ENCODE measurements at places on chromosomes 2 and 18. TPM values are rescaled to one million over a fixed set of nuclear protein-coding genes. Genes with fewer than 3 reads are reported as not detected.

DNA sequence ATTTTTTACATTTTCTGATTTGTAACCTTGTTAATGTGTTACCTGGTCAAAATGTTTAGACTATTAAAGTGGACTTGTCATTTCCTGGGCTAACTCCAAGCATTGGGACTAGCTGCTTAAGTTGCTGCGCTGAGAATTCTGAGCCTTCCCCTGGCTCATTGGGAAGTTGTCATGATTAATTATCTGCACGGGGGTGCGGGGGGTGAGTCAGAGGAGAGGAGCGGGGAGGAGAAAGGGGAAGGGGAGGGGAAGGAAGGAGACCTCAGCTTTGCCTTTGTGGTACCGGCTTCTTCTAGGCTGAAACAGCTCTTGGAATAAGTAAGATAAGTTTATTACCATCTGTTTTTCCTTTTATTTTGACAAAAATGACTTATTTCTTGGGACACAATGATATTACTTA lies 52.9 kb upstream of the APCDD1 start:
- no peak for DNase-seq

- DNase-seq: no peak
These were observed 251.8 kb upstream of the SMIM21 start for GRCh38 chr18:75679331-75679730.

DNA sequence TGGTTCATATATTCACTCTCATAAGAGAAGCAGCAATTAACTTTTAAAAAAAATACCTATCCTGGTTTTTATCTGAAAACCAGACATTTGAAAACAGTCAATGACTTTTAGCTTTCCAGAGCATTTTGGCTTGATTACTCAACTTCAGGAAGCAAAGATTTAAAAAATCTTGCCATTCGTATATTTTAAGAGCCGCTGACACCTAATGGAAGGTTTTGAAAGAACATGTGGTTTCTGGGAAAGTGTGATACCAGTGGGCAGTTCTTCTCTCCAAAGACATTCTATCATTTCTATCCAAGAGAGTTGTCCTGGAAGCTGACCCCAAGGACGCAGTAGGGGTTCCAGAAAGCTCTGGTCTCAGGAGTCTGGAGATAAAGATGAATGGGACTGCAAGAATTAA lies 234.7 kb downstream of the TTC32 start:
- no peak for DNase-seq

- no peak for DNase-seq
These were observed 112.2 kb upstream of the EPAS1 start for GRCh38 chr2:46184794-46185583.

DNA sequence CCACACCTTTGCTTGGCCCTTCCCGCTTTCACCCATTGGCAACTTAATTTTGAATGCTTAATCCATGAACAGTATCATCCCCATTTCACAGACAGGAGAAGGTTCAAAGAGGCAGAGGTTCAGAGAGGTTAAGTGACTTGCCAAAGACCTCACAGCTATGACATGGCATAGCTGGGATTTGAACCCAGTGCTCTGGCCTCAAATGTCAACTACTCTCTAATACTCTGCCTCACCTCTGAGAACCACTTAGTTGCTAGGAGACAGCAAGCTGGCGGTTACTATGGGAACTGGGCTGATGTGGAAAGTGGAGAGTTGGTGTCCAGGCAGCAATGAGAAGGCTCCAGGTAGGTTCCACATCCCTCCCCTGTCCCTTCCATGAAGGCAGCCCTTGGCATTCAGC lies 15.8 kb upstream of the PRSS56 start:
- DNase-seq: no peak

GRCh38 chr2:197281421-197281820 lies 29.2 kb downstream of the ANKRD44 start:
- DNase-seq: no peak

DNA sequence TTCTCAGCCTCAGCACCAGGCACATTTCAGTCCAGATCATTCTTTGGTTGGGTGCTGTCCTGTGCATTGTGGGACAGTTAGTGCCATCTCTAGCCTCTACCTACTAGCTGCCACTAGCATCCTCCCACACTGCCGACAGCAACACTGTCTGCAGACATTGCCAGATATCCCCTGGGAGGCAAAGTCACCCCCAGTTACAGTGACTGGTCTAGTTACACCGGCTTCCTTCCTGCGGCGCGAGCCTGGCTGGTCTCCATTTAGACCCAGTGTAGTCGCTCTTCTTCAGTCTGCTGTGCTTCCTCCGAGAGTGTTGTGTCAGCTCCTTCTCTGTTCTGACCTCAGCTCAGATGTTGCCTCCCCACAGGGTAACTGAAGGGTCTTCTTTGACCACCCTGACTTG lies 283.1 kb downstream of the PHLPP1 start:
- no peak for DNase-seq

GRCh38 chr2:140596447-140596846 lies 1534.4 kb downstream of the LRP1B start:
- DNase-seq: no peak

GRCh38 chr2:16028644-16029043 lies 88.3 kb downstream of the MYCN start:
- DNase-seq: no peak

GRCh38 chr2:224162122-224162521 lies 123.0 kb upstream of the SERPINE2 start:
- DNase-seq: no peak

- no peak for DNase-seq
These were observed 137.0 kb upstream of the NCKAP5 start for GRCh38 chr2:133705287-133705686.

DNA sequence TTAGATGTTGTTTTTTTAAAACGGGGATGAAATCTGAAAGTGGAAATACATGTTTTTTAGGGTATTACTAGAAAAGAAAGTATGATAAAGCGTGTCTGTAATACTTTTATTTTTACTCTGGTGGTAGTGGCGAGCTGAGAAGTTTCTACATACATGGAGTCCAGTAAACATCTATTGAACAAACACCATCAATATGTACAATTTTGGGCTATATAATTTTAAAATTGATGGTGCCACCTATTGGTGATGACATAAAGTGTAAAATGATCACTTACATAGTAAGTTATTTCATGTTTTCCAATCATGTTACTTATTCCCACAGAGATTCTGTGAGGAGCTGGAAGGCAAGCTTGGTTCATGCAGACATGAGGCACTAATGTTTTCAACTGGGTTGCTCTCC lies 31.5 kb upstream of the NFE2L2 start:
- DNase-seq: no peak

- DNase-seq: no peak
These were observed 170.0 kb downstream of the PIEZO2 start for GRCh38 chr18:10979411-10979810.

DNA sequence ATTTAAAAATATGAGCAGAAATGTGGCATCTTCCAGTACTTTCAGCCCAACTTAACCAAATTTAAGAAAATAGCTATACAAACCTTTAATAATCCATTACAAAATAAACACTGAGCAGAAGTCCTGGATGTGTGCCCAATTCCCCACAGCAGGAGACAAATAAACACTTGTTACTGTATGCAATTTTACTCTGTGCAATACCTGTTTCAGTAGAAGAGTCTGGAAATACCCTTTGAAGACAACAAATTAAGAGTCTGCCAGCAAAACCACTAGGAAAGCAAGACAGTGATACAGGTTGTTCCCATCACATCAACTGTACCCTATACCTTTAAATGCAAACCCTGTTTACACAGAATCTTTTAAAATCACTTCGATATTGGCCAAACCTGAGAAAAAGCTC lies 41.4 kb upstream of the RNU4ATAC start:
- no peak for DNase-seq

GRCh38 chr2:238397356-238397755 lies 29.4 kb upstream of the ASB1 start:
- DNase-seq: no peak

DNA sequence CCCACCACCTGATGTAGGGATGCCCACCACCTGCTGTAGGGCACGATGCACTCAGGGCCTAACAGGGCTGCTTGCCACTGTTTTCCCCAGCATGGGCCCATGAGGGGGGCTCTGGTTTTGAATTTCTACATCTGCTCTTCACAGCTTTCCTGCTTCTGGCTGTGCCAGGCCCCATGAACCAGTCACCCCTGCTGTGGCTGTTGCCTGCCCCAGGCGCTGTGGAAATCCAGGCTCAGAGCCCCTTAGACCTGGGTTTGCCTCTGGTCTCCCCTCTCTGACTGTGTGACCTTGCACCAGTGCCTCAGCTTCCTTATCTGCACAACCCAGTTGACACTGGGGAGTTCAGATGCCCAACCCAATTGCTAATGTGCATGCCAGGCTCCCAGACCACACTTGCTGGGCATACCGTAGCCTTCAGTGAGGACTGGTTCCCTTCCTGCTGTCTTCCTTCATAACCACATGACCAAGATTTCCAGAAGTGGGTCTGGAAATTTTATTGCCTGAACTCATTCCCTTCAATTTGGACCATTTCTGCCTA lies 6.0 kb upstream of the MLPH start:
- no peak for DNase-seq

GRCh38 chr2:102190430-102191107 lies 3.7 kb downstream of the IL1RL2 start:
- DNase-seq: no peak

DNA sequence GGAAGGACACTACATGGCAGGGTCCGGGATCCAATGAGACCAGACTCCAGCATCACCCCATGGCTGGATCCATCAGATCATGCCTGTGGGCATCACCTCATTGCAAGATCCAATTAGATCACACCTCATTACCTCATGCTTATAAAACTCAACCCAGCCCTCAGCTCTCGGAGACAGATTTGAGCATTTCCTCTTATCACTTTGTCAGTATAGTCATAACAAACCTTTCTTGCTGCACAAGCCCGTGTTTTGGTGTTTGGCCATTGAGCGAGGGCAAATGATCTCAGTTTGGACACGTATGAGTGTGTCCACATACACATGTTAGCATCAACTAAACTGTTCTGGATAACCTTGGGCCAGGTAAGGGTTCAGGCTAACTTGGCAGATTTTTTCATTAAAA lies 58.8 kb downstream of the CCDC195 start:
- DNase-seq: no peak

GRCh38 chr18:55900380-55900779 lies 312.4 kb upstream of the TCF4 start:
- DNase-seq: no peak

Gene MROH2A
- polyA plus RNA-seq: 0.17 TPM

Gene UCN
- polyA plus RNA-seq: 0.10 TPM

Gene POTEI
- not detected for polyA plus RNA-seq

Gene GPD2
- 27.6 TPM for polyA plus RNA-seq

Gene BMP10
- polyA plus RNA-seq: not detected

Gene IL1RL1
- polyA plus RNA-seq: 1.3 TPM

Gene SIX3
- not detected for polyA plus RNA-seq

Gene CXCR2
- 1.5 TPM for polyA plus RNA-seq

Measured in keratinocyte (primary cell).